ENCODE measurements at places on chromosomes 11 and 22. TPM values are rescaled to one million over a fixed set of nuclear protein-coding genes. Genes with fewer than 3 reads are reported as not detected.

Gene DRICH1
- 0.62 TPM for total RNA-seq

DNA sequence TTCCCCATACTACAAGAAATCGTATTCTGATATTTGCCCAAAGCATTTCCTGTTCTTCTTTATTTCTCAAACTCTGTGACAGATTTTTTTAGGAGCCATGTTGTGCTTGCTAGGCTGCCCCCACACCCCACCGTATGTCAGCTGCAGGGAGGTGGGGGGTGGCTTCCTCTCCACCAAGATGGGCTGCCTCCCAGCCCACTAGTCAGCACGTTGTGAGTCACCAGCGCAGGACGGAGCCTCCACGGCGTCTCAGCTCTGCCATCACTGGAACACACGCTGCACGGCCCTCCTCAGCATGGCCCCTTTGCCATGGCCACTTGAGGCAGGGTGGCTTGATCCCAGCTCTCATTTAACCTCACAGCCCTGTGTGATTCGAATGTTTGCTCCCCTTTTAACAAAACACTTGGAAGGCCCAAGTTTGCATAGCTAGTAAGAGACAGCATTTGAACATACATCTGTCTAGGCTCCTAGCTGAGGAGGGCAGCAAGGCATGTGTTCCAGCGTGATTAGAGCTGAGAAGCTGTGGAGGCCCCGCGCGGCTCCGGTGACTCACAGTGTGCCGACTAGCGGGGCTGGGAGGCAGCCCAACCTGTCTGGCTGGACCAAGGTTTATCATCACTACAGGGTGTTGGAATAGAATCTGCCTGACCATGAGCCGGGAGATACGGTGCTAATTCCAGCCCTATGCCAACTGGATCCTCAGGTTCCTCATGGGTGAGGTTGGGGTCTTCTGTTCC, 180.7 kb upstream of the NCAM1 start:
- peaks cover 14% of the 10 kb centered on the region for H3K27me3 ChIP-seq
- no peaks in the 10 kb centered on the region for H3K36me3 ChIP-seq
- H3K4me3 ChIP-seq: no peak overlapping the region
- no peak for DNase-seq
- no peak overlapping the region for H3K27ac ChIP-seq

DNA sequence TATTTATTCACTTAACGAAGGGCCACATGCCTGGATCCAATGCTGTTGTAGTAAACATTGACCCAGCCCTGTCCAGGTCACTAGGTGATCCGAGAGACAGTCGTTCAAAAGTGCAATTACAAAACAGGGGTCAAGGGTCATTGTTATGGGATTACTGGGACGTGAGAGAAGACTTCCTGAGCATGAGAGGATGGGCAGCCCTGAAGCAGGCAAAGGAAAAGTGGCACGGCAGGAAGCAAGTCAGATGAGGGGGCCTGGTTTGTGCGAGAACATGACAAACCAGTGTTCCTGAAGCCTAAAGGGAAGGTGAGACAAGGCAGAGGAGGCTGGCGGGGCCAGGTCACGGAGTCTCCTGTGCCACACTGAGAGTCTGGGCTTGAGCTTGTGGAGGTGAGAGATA, 15.8 kb upstream of the MMP20 start:
- H3K4me1 ChIP-seq: no peaks in the 10 kb centered on the region
- no peak for DNase-seq
- H3K36me3 ChIP-seq: no peaks in the 10 kb centered on the region
- H3K4me3 ChIP-seq: no peak overlapping the region
- peaks cover 2% of the 10 kb centered on the region for H3K27me3 ChIP-seq

Gene APOL5
- total RNA-seq: not detected

DNA sequence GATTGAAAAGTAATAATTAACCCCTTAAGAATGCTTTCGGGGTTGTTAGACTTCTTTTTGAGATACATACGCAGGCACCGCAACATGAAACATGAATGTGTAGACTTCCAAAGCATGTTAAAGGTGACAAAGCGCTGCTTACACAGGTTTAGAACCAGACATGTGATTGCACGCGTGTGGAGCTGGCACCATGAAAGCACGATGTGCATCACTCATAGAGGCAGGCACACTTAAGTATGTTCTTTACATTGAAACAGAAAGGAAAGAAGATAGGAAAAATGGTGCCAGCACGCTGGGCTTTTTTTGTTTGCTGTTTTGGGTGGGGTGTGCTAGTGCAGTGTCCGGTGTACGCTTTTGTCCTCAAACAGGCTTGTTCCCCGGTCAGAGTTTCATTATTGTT, 83.6 kb upstream of the PPARA start:
- DNase-seq: no peak
- no peaks in the 10 kb centered on the region for H3K27me3 ChIP-seq
- H3K4me1 ChIP-seq: peaks cover 37% of the 10 kb centered on the region
- H3K4me3 ChIP-seq: no peak overlapping the region
- H3K27ac ChIP-seq: peak overlapping the region; percentile 6

Gene PRR5L
- total RNA-seq: 42.7 TPM

- no peak for DNase-seq
- no peaks in the 10 kb centered on the region for H3K4me1 ChIP-seq
- no peak overlapping the region for H3K27ac ChIP-seq
- H3K36me3 ChIP-seq: no peaks in the 10 kb centered on the region
Measured at GRCh38 chr11:106770489-106771085, 247.7 kb downstream of the GUCY1A2 start.

DNA sequence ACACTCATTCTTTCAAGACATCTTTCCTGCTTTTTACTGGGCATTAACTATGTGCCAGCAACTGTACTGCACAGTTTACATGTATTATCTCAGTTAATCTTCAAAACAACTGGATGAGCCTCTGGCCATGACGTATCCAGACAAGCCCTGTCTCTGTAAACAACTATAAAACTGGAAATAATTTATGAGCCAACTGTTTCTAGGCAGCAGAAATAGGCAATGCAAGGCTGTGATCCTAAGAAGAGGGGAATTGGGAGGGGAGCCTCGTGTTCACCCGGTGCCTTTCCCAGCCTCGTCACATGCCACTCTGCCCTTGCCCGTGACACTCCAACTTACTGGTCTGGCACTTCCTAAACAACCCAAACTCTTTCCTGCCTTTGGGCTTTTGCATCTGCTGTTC, 82.8 kb downstream of the FBXO7 start:
- peaks cover 9% of the 10 kb centered on the region for H3K27me3 ChIP-seq
- no peak for DNase-seq
- H3K36me3 ChIP-seq: no peaks in the 10 kb centered on the region
- no peak overlapping the region for H3K27ac ChIP-seq
- no peaks in the 10 kb centered on the region for H3K4me1 ChIP-seq

Gene CYTH4
- 60.5 TPM for total RNA-seq

- H3K27me3 ChIP-seq: no peaks in the 10 kb centered on the region
- no peak for DNase-seq
- H3K4me1 ChIP-seq: no peaks in the 10 kb centered on the region
Measured at GRCh38 chr11:73949912-73950311, 914 bp upstream of the DNAJB13 start.

GRCh38 chr11:46675288-46675851, 25.0 kb downstream of the ARHGAP1 start:
- DNase-seq: no peak
- peaks cover 68% of the 10 kb centered on the region for H3K4me1 ChIP-seq
- no peaks in the 10 kb centered on the region for H3K27me3 ChIP-seq

- H3K4me3 ChIP-seq: no peak overlapping the region
- H3K27me3 ChIP-seq: no peaks in the 10 kb centered on the region
- DNase-seq: no peak
- no peaks in the 10 kb centered on the region for H3K4me1 ChIP-seq
- H3K36me3 ChIP-seq: no peaks in the 10 kb centered on the region
- no peak overlapping the region for H3K27ac ChIP-seq
Measured at GRCh38 chr22:48742191-48742555, 1085.5 kb downstream of the BRD1 start.

Gene CBLIF
- total RNA-seq: not detected

GRCh38 chr11:3703383-3703782, 32.2 kb upstream of the CHRNA10 start:
- no peaks in the 10 kb centered on the region for H3K4me1 ChIP-seq
- H3K27ac ChIP-seq: no peak overlapping the region
- DNase-seq: no peak
- H3K36me3 ChIP-seq: peaks cover 59% of the 10 kb centered on the region
- H3K27me3 ChIP-seq: no peaks in the 10 kb centered on the region

Gene MUC5AC
- total RNA-seq: not detected

- H3K4me1 ChIP-seq: no peaks in the 10 kb centered on the region
- H3K27me3 ChIP-seq: no peaks in the 10 kb centered on the region
- no peak for DNase-seq
- no peaks in the 10 kb centered on the region for H3K36me3 ChIP-seq
Measured at GRCh38 chr22:20354238-20354975, 34.5 kb upstream of the DGCR6L start.

Gene NXPE4
- not detected for total RNA-seq

- no peaks in the 10 kb centered on the region for H3K36me3 ChIP-seq
- no peak for DNase-seq
- no peak overlapping the region for H3K4me3 ChIP-seq
- H3K4me1 ChIP-seq: no peaks in the 10 kb centered on the region
Measured at GRCh38 chr11:100808904-100809491, 121.9 kb downstream of the ARHGAP42 start.

- H3K4me1 ChIP-seq: no peaks in the 10 kb centered on the region
- H3K36me3 ChIP-seq: peaks cover 10% of the 10 kb centered on the region
- no peaks in the 10 kb centered on the region for H3K27me3 ChIP-seq
- no peak overlapping the region for H3K27ac ChIP-seq
Measured at GRCh38 chr22:21697880-21698279, 32.1 kb downstream of the PPIL2 start.

GRCh38 chr11:117410861-117411710, 83.4 kb downstream of the CEP164 start:
- no peaks in the 10 kb centered on the region for H3K27me3 ChIP-seq
- H3K27ac ChIP-seq: no peak overlapping the region

All from activated CD4-positive, alpha-beta memory T cell treated with anti-CD3 and anti-CD28 coated beads for 36 hours (primary cell).